ENCODE measurements at places on chromosomes 3 and 15.

DNA sequence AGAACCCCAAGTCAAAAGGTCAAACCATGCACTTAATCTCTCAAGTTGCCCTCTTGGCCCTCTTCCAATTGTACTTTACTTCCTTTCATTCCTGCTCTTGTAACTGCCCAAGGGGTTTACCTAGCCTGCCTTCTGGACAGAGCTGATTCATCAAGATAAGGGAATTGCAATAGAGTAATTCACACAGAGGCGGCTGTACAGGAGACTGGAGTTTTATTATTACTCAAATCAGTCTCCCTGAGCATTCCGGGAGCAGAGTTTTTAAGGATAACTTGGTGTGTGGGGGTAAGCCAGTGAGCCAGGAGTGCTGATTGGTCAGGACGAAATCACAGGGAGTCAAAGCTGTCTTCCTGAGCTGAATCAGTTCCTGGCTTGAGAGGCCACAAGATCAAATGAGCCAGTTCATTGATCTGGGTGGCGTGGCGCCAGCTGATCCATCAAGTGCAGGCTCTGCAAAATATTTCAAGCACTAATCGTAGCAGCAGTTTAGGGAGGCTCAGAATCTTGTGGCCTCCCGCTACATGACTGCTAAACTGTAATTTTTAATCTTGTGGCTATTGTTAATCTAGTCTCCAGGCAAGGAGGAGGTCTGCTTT lies 590.0 kb downstream of the EPHA3 start:
- no peak for DNase-seq

DNA sequence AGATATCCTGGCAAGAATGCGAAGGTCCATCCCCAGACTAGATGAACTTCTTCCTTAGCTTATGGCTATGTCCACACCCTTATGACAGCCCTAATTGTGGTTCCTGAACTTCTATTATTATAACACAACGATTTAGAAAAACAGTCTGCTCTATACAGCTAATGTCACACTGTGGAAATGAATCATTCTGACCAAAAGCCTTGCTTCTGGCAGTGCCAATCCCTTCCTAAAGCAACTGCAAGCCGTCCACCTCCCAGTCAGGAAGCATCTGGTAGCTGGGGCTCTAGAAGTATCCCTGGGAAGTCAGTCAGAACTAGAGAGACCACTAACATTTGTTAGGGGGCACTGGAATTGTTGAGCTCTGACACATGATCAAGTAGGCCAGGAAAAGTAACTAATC lies 45.0 kb downstream of the MYO5A start:
- no peak for DNase-seq

DNA sequence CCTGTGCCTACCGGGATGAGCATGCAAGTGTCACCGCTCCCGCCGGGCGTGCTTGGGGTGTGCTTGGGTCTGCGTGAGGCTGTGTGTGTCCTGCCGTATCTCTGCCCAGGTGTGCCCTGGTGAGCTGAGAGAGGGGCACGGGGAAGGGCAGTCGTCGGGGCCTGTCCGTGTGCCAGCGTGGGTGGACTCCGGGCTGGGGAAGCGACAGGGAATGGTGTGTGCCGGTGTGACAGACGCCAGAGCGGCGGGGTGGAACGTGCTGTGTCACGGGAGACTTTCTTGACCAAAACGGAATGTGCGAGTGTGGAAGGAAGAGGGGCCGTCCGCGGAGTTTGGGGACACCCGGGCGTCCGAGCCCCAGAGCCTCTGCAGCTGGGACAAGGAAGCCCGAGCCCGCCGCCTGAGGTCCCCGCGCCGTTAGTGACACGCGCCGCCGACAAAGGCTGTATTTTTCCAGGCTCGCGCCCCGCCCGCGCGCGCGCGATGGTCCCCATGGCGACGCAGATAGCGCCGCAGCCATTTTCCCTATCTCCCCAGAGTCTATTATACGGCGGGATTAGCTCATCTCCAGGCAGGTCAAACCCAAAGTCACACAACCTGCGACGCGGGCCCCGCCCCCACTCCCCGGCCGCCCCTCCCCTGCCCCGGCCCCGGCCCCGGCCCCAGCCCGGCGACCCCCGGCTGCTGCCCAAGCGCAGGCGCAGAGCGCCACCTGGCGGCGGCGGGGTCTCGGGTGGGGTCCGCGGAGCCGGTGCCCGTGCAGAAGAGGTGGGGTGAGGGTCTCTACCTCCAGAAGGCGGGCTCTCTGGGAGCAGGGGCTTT lies 4.5 kb upstream of the GATA2 start:
- DNase-seq, result peak; percentile 48

GRCh38 chr3:45841420-45841756 lies 531 bp downstream of the LZTFL1 start:
- no peak for DNase-seq

DNA sequence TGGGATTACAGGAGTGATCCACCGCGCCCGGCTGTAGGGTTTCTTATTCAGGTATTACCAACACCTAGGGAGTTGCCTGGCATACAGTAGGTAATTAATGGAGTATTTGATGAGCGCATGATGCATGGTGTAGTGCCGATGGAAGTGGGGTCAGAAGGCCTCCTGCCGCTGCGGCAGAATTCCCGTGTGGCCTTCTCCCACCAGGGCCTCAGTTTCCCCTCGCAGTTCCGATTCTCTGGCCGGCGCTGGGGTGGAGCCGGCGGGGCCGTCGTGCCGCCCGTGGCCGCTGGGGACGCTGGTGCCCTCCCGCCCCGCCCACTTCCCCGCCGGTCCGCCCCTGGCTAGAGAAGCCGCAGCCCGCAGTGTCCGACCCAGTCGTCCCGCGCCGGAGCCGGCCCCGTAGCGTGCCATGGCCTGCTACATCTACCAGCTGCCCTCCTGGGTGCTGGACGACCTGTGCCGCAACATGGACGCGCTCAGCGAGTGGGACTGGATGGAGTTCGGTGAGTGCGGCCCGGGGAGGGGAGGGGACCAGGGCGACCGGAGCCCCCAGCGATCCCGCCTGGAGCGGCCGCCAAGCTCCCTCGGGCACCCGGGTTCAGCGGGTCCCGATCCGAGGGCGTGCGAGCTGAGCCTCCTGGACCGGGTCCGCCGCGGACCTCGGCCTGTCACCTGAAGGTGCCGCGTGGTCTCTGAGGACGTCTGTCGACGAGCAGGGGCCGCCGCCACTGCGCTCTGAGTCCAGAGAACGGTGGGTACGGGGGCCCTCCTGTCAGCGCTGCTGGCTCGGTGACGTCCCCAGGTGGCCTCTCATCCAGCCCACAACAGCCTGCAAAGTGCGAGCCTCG lies at the start of gene IRAK2:
Gene IRAK2 (plus strand): TSS at position 374 of the 848 bp plus-strand sequence. CDS start 36 bp downstream, at position 410.
- peak; percentile 29 for DNase-seq

DNA sequence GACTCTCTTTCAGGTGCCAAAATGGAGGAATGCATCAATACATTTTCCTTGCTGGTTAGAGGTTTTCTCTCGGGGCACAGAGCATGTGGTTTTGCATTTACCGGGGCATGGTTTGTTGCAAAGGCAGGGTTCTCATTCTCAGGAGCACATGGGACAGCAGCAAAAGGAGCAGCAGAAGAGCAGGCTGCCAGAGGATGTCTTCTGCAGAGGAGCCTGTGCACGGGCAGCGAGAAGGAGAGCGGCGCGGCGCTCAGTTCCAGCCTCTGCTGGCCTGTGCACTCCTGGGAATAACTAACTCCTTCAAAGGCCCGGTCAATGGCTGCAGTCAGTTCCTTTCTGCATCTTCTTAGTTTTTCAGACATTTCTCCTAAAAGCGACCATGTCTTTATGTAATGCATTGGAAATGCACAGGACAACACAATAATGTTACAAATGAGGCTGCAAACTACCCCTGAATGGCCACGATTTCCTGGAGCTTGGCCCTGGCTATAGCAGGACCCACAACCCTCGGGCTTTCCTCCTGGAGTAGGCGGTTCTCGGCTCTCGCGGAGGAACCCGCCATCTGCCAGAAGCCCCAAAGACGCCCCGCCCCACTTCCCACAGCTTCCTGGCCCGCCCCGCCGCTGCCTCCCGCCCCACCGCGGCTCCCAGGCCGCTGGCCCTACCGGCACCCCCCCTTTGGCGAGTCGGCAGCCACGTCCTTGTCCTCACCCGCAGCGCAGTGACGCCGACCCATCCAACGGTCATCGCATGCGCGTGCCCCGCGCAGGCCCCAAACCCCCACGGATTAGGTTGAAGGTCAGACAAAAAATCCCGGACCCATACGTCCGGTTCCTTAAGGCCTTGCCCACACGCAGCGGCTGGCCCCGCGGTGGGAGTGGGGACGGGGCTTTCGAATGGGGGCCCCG lies at the start of gene C3orf62:
Gene C3orf62 (minus strand): TSS at position 758 of the 908 bp plus-strand sequence. CDS start 360 bp downstream, at position 398.
- peak; percentile 39 for DNase-seq

DNA sequence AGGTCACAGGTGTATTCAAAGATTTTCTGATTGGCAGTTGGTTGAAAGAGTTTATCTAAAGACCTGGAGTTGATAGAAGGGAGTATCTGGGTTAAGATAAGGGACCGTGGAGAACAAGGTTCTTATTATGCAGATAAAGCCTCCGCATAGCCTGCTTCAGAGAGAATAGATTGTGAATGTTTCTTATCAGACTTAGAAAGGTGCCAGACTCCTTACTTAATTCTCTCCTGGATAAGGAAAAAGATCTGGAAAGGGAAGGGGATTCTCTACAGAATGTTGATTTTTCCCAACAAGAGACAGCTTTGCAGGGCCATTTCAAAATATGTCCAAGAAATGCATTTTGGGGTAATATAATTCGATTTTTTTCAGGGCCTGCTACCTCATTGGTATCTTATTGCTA lies 341.3 kb upstream of the RARB start:
- DNase-seq, result no peak

- no peak for DNase-seq
Measured at GRCh38 chr3:181382656-181383055, 329.1 kb upstream of the SOX2 start.

GRCh38 chr3:129612534-129613366 lies 6.3 kb upstream of the PLXND1 start:
- no peak for DNase-seq

DNA sequence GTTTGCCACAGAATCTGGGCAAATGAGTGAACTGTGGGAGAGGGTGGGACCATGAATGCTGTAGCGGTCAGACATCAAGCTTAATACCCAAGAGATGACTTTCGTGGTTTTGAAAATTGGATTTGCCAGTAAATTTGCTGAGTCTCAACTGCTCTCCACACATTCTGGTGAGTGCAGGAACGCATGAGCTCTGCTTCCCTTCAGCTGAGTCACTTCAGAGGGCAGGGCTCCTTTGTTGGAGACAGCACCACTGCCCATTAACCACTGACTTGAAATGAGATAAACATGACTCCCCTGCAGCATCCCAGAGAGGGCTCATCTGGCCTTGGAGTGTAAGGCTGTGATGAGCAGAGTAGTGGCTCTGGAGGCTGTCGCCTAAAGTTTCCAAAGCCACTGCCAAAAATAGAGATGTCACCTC lies 22.6 kb downstream of the RARRES1 start:
- no peak for DNase-seq

DNA sequence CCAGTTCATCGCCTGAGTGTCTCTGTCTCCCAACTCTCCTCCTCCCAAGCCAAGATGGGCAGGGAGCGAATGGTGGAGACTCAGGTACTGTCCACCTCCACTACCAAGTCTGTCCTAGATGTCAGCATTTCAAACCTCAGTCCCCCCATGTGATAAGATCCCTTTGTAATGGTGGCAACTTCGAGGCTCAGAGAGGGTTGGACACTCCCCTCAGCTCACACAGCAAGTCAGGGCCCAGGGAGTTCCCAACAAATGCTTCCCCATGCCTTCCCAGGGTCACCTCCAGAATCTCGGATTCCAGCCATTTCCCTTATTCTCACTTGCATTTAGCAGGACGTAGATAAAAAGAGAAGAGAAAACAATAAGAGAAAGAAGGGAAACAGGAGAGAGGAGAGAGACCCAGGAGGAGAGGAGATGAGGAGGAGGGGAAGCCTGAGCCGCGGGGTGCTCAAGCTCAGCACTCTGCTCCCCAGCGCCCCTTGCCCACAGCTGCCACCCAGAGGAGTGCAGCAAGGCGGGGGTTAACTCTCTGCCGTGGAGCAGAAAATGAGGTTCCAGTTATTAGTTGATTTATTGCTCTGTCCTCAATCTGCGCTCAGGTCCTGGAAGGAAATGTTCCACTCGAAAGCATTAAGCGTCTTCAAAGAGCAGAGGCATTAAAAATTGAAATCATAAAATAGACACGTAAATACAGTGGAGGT lies 84.1 kb upstream of the LINGO1 start:
- DNase-seq, result no peak

- DNase-seq, result no peak
Measured at GRCh38 chr3:128447561-128448013, 19.1 kb downstream of the DNAJB8 start.

- no peak for DNase-seq
Measured at GRCh38 chr3:193742628-193743027, 149.6 kb downstream of the OPA1 start.

DNA sequence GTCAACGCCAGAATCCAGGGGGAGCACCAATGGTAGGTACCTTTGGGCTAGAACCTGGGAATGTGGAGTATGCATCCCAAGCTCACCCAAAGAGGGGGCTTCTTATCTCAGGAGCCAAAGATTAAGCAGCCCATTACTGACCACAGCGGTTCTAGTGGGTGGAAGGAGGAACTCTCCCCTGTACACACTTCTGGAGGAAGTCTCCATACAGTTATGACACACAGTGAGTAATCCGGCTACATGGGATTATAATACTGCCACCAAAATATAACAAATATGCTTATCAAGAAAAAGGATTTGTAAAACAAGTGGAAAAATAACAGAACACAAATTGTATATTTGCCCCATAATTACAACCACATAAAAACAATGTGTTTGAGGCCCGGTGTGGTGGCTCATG lies 8.4 kb downstream of the MYO1E start:
- no peak for DNase-seq

DNA sequence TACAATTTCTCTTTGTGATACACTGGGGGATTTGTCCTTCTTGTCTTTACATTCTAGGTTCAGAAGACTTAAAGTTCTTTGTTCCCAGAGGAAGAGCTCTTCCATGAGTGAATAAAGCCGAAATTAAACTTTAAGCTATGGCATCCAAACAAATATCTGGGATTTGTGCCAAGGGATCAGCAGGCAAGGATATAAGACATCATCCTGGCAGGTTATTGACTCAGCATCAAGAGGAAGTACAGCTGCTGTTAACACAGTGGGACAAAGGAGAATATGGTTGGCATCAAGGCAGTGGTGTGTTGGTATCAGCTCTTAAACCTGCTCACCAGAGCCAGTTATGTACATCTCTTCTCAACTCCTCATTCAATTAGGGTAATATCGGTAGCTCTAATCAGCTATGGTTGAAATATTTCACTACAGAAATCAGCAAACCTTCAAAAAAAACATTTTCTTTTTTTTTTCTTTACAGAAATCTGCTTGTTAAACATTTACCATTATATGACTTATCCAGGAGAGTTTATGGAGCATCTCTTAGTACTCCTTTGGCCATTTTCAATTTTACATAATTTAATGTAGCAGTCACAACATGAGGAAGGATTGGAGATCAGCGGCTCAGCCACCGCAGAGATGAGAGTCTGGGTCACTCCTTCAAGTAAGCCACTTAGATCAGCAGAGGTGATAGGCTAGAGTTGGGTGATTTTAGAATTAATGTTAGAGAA lies 1198.6 kb upstream of the EPHA6 start:
- DNase-seq, result no peak

- peak; percentile 6 for DNase-seq
Measured at GRCh38 chr3:47578691-47579632, at the start of gene CSPG5. CSPG5 (minus strand) TSS chr3:47578865; CDS start chr3:47578693, 172 bp downstream.

GRCh38 chr3:146159037-146159436 lies 1.9 kb downstream of the PLOD2 start:
- no peak for DNase-seq

GRCh38 chr3:196274585-196274984 lies 12.9 kb downstream of the PCYT1A start:
- peak; percentile 39 for DNase-seq
